Stimulated activated CD8-positive, alpha-beta memory T cell treated with anti-CD3 and anti-CD28 coated beads, Interleukin-15, amount 100 ng/mL, for 1 hour (primary cell): ENCODE measurements at places on chromosomes 6 and 20.

GRCh38 chr6:152100183-152100618 is 292.7 kb downstream of the ESR1 start:
- DNase-seq = no peak

DNA sequence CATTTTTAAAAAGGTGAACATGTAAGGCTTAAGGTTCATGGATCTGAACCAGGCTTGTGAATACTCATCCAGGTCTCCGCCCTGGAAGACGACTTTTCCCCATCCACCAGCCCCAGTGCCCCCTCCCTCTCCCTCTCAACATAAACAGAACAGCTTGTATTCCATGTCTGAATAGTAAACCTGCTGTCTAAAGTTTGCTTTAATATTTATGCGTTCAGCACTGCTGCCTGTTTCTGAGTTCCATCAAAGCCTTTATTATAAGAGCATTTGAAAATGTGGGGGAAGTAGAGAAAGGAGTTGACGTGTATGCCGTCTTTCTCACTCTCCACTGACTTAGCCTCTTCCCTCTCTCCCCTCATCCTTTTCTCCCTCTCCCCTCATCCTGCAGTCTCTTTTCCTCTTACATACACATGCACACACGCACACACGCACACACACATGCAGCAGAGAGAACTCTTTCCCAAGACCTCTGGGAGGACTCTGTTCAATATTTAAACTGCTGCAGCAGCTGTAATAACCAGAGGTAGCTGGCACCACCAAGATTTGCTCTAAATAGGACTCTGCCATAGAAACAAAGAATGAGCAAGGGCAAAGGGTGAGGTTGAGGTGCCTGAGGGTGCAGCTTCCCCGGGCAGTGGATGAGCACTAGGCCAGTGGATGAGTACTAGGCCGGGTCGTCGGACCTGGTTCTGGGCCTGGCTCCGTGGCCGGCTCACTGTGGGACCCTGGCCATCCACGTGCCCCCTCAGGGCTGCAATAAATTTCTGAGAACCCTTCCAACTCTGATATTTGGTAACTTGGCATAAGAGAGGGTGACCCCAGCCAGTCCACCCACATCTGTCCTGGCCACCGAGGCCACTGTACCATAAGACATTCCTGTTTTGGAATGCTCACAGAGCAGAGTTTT is 35.4 kb upstream of the VSTM2L start:
- no peak for DNase-seq

DNA sequence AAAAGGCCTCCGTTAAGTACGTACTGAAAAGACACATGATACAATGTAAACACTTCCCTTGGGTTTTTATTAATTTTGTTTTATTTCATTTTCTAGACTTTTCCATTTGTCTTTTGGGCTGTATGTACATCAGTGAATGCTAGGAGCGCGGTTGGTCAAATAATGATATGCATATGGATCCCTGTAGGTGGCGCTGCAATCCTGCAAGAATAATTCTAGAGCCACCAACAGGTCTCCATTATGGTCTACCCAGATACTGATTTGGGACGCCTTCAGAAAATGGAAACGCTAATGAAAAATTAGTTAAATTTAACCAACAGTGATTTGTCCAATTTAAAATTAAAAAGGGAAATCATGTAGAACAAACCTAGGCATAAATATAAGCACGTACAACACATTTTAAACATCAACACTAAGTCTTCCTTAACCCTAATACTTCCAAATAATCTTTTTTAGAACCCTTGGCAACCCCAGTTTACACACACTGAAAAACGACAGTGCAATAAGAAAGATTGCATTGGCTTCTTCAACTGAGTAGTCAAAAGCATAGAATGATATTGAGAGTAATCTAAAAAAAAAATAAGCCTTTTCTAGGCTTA is 433.5 kb downstream of the RFPL4B start:
- DNase-seq = no peak

- DNase-seq = no peak
Observed at GRCh38 chr20:31842471-31843157, 2.8 kb downstream of the FOXS1 start.

- no peak for DNase-seq
Observed at GRCh38 chr20:52231230-52231746, 39.7 kb upstream of the ZFP64 start.

GRCh38 chr6:3517350-3517749 is 60.5 kb upstream of the SLC22A23 start:
- no peak for DNase-seq

DNA sequence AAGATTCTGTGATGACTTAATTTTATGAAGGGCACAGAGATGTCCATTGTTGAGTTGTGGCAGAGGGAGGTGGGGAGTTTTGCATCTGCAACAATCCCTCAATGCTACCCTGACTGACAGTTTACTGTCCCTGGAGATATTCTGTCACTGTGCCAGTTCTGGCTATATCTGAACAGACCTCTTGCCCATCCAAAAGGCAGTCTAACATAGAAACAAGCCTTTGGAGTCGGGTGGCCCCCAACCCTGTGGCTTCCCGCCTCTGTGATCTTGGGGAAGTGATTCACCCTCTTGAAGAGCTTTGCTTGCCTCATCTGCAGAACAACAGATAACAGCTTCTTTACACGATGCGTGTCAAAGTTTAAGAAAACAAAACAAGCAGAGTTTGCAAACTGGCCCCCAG is 3.8 kb upstream of the E2F1 start:
- DNase-seq = no peak

GRCh38 chr6:21947731-21948386 is 349.0 kb downstream of the PRL start:
- no peak for DNase-seq

GRCh38 chr6:135094403-135094821 is 39.8 kb upstream of the HBS1L start:
- no peak for DNase-seq

DNA sequence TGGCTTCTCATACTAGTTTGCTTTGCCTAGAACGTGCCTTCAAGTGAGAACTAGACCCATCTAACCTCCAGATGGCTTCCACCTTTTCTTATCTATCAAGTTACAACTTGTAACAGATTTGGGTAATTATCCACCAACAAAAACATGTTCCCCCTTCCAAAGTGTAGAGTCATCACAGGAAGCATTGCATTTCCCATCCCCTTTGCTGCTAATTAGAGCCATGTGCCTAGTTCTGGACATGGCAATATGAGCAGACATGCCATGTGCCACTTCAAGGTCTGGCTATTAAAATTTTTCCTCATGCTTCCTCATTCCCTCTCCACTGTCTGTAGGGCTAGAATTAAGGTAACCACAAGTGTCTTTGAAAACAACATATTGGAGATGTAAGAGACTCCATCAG is 814.4 kb downstream of the TENT5A start:
- no peak for DNase-seq

DNA sequence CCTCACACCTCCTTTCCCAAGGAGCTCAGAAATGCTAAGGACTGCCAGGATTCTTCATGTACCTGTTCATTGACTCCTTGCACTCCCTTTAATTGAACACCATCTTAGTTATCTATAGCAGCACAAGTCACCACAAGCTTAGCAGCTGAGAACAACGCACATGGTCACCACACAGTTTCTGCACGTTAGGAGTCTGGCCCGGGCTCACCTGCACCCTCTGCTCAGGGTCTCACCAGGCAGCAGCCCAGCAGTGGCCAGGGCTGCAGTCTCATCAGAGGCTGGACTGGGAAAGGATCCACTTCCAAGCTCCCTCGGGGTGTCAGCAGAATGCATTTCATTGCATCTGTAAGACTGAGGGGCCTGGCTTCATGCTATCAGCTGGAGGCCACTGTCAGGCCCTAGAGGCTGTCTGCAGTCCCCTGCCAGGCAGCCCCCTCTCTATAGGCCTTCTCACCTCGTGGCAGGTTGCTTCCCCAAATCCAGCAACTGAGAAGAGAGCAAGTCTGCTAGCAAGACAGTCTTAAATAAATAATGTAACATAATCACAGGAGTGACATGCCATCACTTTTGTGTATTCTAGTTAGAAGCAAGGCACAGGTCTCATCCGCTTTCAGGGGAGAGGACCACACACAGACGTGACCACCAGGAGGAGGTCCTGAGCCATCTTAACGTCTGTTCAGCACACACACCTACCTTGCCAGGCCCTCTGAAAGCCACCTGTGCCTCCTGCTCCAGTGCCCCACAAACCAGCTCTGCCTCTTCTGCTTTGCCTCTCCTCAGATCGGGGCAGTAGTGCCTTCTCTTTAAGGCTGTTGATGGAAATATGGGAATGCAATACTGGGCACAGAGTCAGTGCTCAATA is 165.2 kb upstream of the CST7 start:
- DNase-seq = no peak

GRCh38 chr6:113805811-113806495 is 51.2 kb upstream of the MARCKS start:
- DNase-seq = no peak

- DNase-seq = no peak
Observed at GRCh38 chr6:77231438-77232305, 231.6 kb downstream of the HTR1B start.

GRCh38 chr6:143952947-143953701 is 54.9 kb downstream of the PLAGL1 start:
- DNase-seq = no peak

DNA sequence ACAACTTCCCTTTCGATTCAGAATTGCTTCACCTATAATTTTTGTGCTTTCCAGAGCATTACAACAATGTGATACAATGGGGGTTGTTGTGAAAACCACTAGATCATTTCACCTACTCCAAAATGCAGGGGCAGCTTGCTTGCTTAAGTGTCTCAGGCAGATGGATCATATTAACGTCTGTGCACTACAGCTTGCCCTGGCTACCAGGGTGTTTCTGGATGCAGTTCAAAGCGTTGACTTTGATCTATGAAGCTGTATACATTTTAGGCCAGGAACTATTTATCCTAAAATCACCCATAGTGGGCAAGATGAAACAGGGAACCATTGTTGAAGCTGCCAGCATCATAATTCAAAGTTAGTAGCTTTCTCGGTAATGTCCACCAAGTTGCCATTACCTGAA is 339.5 kb upstream of the HSF2 start:
- no peak for DNase-seq

DNA sequence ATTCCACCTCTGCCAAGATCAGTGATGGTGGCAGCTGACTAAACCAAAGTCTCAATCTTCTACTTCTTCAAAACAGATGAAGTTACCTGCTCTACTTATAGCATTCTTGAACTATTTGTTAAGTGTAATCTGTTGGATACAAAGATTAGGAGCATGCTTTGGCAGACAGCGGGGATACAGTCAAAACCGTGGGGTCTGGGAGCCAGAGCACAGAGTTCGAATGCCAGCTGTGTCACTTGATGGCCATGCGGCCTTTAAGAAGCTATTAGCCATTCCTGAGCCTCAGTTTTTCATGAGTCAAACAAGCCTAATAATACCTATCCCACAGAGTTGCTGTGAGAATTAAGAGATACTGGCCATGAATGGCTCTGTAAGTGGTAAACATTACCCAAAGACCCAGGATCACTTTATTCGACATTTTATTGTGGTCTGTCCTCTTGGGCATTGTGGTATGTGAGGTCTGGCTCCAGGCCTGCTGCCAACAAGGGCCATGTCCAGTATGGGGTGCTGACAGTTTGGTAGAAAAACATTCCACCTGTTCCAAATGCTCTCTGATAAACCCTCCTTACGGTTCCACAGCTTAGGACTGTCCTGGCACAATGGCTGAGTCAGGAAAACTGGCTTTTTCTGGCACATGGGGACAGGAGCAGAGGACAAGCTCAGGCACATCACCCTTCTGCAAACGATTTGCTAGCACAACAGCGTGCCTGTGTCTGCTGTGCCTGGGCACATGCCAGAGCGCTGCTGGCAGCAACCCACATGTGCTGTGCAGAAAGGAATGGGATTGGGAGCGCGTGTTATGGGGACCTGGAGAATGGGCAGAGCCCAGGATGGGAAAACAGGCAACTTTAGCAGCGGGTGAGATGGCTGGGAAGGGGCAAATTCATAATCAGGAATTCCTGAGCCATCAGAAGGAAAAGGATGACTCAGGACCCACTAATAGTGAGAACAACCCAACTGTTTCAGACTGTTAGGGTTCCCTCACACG is 15.7 kb upstream of the FAM83C start:
- DNase-seq = no peak

- no peak for DNase-seq
Observed at GRCh38 chr6:155183095-155183494, 80.7 kb upstream of the CLDN20 start.

- DNase-seq = no peak
Observed at GRCh38 chr6:53104916-53105315, 39.7 kb downstream of the FBXO9 start.

- no peak for DNase-seq
Observed at GRCh38 chr6:113289166-113289565, 568.0 kb upstream of the MARCKS start.

DNA sequence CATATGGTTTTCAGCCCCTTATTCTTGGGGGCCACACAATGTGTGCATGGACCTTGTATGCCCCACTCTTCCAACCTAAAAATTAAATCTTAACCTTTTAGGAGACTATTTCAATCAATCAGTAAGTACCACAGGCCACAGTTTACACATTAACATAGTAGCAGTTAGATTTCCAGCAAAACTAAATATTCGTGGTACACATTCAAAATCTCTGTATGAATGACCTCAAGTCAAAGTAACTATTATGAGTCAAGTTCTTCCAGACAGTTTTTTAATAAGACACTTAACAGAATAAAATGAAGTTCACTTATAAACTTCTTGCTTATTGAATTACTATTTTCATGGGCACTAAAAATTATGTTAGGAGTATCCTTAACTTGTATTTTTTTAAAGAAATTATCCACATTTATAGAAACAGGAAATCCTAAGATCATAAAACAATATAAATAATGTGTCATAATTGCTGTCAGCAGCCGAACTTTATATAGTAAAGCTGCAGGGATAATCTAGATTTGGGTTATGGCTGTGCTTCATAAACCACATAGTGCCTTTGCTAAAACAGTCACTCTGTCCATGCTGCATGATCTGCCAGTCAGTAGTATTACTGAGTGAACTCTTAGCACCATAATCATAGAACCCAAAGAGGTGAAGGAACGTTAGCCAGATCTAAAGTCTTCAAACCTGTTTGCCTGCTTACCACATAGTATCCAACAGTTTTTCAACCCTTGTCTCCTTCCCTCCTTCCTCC is 21.7 kb downstream of the SEC63 start:
- DNase-seq = no peak

GRCh38 chr6:43493833-43494232 is 16.3 kb downstream of the LRRC73 start:
- DNase-seq = no peak

- DNase-seq = no peak
Observed at GRCh38 chr20:51700809-51701285, 67.3 kb downstream of the ATP9A start.

GRCh38 chr6:169880516-169880915 is 129.1 kb downstream of the ERMARD start:
- DNase-seq = no peak

- DNase-seq = no peak
Observed at GRCh38 chr6:21199262-21199661, 394.3 kb upstream of the SOX4 start.

DNA sequence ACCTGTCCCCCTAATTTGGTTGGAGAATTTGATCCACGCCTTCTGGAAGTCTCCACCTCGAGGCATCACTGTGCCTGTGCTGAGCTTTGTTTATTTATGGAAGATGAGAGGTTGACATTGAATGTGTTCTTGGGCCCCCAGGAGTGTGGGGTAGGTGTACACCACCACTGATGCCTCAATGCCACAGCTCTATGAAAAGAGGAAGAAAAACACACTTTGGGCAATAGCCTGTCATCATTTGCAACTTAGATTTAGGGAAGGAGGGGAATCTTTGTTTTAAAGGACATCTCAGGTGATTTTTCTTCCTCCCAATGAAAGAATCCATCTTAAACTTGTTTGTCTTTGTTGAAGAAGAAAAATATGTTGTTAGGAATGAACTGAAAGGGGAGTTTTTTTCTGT is 42.6 kb downstream of the TBC1D7 start:
- DNase-seq = no peak
